ENCODE measurements at places on chromosomes 16 and 17.

- no peak for DNase-seq
Observed at GRCh38 chr16:7834771-7835431, 502.3 kb downstream of the RBFOX1 start.

DNA sequence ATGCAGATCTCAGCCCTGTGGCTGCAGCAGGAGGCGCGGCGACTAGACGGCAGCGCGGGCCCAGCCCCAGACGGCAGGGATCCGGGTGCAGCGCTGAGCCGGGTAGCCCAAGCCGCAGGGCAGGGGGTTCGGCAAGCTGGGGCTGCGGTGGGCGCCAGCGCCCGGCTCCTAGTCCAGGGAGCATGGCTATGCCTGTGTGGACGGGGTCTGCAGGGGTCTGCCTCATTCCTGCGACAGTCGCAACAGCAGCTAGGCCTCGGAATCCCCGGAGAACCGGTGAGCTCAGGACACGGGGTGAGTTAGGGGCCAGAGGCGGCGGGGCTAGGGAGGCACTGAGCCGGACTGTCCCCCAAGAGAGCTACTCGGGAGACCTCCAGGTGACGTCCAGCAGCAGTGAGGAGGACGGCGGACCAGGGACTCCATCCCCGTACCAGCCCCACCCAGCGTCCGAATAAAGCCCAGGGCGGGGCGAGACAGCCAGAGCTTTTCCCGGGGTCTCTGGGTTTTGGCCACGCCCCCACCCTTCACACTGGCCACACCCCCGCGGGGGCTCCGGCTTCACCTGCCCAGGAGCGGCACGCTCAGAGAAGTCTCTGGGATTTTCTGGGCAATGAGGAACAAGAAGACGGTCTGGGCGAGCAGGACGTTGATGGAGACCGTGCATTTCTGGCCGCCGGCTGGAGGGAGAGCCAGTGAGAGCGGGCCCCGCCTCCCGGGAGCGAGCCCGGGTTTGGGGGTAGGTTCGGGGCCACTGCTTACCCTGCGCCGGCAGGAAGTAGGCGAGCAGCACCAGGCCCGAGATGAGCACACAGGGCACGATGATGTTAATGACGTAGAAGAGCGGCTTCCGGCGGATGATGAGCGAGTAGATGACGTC, 1.1 kb downstream of the C17orf107 start:
- no peak for DNase-seq

GRCh38 chr17:72397687-72398086, 276.9 kb downstream of the SOX9 start:
- no peak for DNase-seq

GRCh38 chr17:49406421-49407061, 8.1 kb downstream of the PHB1 start:
- DNase-seq: no peak

GRCh38 chr17:77909236-77909635, 49.3 kb upstream of the TNRC6C start:
- DNase-seq: no peak

DNA sequence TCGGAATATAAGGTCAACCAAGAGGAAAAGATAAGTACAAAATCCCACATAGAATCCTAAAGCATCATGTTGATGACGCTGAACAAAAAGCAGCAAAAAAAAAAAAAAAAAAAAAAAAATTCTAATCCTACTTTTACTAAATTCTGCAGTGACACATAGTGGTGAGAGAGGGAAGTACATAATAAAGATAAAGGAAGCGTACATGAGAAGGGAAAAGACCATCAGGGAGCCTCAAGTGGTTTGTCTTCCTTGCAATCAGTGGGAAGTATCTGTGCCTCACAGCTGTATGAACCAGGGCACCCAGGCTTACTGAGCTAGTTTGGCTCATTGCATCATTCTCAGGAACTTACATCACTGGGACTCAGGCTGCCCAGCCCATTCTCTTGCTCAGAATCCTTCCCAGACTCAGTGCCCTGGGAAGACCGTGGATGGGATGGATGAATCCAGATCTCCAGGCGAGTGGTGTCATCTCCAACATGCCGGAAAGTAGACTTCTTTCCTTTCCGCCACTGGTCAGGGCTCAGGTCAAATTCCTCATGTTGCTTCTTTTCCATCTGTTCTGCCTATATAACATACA, 21.2 kb downstream of the SMG6 start:
- peak; percentile 46 for DNase-seq

GRCh38 chr17:44940317-44940716, 7.3 kb downstream of the KIF18B start:
- no peak for DNase-seq

DNA sequence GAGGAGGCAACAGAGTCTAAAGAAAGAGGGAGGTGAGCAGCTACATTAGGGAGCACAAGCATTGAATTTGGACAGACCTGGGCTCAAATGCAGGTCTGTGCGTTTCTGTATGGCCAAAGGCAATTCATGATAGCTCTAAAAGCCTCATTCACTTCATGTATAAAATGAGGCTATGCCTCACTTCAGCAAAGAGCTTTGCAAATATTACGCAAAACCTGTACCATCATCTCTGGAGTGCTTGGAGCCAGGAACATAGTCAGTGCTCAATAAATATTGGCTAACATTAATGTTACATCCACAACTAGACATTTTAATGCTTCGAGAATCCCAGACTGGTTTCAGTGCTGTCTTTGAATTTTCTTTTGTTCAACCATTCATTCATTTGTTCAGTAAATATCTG, 254.7 kb upstream of the CDH11 start:
- no peak for DNase-seq

DNA sequence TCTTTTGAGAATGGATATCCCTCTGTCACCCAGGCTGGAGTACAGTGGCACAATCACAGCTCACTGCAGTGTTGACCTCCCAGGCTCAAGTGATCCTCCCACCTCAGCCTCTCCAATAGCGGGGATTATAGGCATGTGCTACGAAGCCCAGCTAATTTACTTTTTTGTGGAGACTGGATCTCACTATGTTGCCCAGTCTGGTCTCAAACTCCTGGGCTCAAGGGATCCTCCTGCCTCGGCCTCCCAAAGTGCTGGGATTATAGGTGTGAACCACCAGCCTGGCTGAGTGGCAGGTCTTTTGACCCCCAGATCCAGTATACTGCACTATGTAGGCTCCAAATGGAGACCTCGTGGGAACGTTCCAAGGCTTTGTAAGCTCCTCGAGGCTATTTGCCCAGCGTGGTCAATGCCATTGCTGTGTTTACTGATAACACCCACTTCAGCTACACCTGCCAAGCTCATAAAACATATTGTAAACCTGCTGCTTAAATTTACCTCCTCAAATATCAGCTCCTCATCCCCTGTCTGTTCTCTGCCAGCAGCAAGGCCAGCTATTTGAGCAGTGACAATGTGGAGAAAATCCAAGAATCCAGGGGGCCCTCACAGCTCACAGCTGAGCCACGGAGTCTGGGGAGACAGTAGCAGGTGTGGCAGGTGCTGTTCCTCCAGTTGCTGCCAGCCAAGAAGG, 16.2 kb upstream of the KIFC3 start:
- no peak for DNase-seq

GRCh38 chr17:17540278-17540906, 44.2 kb upstream of the RASD1 start:
- DNase-seq: no peak

DNA sequence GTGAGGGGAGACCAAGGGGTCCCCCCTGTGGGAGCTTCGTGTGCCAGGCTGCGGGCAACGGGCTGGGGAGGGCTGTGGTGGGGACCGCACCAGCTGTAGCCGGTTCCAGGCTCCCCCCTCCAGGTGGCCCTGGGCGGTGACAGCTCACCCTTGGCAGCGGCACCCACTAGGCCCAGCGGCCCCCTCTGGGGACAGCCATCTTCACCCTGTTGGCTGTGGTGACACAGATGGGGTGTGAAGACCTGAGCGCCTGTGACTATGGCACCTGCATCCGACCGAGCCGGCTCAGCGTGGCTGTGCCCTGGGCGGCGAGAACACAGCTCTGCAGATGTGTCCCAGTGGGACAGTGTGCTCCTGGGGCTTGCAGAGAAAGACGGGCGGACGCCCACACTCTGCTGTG, 1.1 kb upstream of the C1QTNF8 start:
- DNase-seq: no peak

DNA sequence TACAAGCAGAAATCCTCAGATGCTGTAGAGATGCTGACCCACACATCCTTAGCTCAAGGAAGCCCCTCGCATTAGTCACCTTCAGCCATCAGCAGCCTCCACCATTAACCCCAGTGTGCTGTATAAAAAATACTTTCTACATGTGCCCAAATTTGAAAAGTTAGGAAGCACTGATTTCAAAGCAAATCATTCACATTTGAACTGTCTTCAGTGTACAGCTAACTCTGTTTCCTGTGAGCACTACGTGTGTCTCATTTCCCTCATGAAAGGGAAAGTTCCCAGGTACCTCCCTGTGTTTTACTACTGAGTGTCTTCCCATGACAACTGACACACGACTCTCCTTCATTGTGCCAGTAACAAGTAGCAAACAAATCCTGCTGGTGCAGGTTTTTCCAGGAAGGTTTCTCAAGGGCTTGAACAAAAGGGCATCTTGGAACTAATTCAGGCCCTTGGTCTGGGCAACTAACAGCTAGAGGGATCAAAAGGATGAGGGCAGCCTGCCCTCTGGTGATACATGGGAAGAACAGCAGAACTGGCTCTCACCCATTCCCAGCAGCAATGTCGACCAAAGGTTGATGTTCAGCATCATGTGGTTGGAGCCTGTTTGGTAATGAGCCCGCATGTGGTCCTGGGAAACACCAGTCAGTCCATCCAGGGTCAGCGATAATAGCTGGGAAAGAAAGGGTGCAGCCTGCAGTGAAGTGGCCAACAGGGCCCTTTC, 4.0 kb downstream of the SLC35B1 start:
- no peak for DNase-seq

- no peak for DNase-seq
Observed at GRCh38 chr17:39660397-39661385, 4.5 kb upstream of the TCAP start.

GRCh38 chr16:17617021-17617552, 146.3 kb upstream of the XYLT1 start:
- no peak for DNase-seq

DNA sequence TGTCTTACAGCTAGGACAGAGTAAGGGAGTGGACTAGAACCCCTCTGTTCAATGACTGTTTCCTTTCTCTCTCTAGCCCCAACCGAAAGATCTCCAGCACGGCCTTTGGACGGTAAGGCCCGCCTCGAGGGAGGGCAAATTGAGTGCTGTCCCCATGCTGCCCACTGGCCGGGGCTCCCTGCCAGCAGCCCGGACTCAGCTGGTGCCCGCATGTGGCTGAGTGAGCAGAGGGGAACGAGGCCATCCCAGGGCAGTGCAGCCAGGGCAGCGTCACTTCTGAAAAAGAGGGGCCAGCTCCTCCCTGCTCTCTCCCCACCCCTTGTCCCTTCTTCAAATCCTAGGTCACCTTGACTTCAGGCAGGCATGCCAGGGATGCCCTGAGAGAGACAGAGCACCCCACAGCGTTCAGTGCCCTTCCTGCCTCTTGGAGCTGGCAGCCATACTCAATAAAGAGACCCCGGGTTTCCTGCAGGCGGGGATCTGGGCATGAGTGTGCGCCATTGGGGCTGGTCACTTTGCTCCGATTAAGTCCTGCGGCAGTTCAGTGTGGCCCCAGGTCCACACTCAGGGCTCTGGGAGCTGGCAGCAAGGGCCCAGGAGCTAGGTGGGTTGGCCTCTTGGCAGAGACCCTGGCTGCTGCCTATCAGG, 130.9 kb downstream of the RAB11FIP4 start:
- DNase-seq: no peak

- DNase-seq: no peak
Observed at GRCh38 chr16:84088695-84089395, 27.9 kb downstream of the MBTPS1 start.

DNA sequence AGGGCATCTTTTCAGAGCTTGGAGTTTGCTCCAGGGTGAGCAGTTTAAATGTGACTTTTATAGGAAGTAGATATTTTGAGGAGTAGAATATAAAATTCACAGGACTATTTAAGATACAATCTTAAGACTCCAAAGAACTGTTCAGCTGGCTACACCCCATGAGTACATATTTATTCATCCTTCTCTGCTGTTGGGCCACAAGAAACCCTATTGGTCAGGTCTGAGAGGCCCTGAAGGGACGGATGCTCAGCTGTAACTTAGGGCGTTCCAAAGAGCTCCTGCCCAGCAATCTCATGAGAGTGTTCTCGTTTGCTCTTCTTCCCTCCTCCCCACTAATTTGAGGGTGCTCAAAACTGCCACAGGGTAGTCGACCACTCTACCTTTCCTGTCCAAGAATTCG, 7.3 kb downstream of the ST6GALNAC2 start:
- DNase-seq: no peak

DNA sequence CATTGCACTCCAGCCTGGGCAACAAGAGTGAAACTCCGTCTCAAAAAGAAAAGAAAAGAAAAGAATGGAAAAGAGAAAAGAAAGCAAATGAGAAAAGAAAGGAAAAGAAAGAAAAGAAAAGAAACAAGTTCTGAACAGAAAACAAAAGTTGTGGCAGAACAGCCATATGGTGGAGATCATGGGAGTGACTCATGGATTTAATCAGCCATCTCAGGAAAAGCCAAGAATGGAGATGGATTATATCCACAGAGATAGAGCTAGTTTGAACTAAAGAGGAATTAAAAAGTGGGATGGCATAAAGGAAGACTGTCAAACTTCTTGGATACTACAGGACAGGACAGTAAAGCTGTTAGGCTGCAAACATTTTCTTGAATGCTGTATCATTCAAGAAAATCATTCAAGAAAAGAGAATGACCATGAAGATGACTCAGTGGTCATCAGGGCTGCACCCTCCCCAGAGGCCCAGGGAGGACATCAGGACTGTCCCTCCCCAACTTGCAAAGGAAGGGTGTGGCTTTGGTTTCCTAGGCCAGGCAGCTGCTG, 120.6 kb downstream of the USP22 start:
- no peak for DNase-seq

DNA sequence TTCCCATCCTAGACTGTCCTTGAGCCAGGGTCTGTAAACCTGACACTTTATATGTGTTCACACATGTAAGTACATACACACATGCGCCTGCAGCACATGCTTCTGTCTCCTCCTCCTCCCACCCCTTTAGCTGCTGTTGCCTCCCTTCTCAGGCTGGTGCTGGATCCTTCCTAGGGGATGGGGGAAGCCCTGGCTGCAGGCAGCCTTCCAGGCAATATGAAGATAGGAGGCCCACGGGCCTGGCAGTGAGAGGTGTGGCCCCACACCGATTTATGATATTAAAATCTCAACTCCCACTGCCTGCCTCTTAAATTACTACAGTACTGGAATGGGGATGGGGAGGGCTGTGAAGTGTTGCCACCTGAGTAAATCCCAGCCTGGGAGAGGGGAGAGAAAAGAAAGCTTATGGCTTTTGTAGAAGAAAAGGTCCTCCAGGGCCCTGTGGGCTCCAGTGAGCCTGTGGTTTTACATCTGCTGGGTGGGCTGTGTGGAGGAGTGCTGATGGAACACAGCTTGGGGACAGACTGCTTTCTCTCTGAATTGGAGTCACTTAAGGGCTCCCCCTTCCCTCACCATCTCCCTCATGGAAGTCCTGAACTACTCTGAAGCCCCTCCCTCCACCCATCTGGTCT, 990 bp upstream of the WNK4 start:
- DNase-seq: no peak
